ENCODE measurements at places on chromosomes 1 and 21.
A peak's percentile ranks its signal among the peaks of the same experiment; 100 is the strongest.

- no peak for DNase-seq
These were observed 8.6 kb downstream of the LDLRAD1 start for GRCh38 chr1:54009406-54009805.

- DNase-seq = peak; percentile 57
These were observed 179.3 kb downstream of the KAZN start for GRCh38 chr1:14777516-14778506.

DNA sequence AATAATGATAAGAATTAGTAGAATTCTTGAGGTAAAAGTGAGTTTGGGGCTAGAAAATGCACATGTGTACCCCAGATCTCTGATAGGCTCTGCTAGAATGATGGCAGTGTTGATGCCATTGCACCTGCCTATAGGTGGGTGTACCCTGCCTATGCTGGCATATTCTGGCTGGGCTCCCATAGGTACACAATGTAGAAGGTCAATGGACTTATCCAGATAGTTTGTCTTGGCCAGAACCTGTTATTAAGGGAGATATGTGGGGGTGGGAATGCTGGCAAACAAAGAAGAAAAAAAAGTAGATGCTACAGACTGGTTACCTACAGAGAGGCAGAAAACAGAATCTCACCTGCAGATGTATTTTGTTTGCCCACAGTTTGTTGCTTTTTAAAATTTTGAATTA is 14.1 kb upstream of the KLHDC8A start:
- DNase-seq = no peak

GRCh38 chr1:67314696-67315095 is 7.0 kb downstream of the IL12RB2 start:
- no peak for DNase-seq

DNA sequence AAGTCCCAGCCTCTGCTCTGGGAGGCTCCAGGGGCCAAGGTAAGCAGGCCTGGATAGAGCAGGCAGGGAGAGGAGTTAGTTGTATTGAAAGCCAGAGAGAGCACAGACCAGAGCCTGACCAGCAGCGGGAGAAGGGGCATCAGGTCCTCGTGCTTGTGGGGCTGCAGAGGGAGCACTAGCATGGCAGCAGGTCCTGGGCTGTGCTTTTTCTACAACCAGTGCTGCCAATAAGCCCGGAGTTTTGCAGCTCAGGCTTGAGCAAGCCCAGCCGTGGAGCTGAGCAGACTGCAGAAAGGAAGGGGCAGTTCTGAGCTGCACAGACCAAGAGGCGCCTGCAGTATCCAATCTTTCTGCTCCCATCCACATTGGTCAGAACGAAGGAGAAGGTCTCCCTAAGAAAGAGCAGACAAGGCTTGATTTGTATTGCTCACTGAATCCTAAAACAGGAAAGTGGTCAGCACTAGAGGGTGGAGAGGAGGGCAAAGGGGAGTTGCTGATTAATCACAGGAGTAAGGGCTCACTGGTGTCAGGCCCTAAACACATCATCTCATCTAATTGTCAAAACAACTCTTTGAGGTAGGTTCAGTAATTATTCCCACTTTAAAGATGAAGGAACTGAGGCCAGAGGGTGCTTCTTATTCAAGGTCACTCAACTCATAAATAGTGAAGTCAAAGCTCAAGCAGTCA is 2.7 kb downstream of the DENND2D start:
- peak; percentile 86 for DNase-seq

DNA sequence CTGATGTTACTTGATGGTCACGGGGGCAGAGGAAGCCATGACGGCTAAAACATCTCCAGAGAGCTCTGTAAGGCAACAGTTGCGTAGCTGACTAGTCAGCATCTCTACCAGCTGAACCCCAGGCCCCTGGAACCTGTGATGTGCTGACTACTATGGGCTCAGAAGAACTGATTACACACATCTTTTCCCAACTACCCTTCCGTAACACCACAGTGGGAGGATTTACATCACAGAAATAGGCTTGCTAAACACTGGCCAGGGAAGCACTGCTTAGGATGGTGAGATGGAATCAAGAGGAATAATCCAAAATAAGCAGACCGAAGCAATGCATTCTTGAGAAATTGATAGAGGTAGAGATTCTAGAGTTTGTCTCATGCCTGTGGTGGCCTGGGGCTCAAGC is 122.5 kb downstream of the SMYD2 start:
- no peak for DNase-seq

GRCh38 chr21:33255404-33255803 is 10.8 kb upstream of the IL10RB start:
- DNase-seq = no peak

- DNase-seq = no peak
These were observed 187.0 kb downstream of the ETS2 start for GRCh38 chr21:38992737-38993136.

DNA sequence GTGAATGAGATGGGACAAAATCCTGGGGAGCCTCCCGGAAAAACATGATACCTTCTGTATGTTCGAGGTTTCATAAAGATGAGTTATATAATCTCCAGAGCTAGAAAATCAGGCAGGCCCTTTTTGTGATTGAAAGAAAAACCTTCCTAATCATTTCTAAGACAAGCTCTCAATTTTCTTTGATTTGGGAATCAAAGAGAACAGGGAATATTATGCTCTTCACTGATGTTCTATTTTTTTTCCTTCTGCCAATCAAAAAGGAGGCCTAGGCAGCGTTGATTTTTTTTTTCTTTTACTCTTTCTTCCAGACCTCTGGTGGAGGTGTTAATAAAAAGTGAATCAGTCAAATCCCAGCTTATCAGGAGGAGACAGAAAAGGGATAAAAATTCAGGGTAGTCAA is 34.5 kb downstream of the DIRAS3 start:
- DNase-seq = no peak
